Testis (tissue), 5 donors: ENCODE measurements at places on chromosomes 6 and 20. TPM values are rescaled to one million over a fixed set of nuclear protein-coding genes. Genes with fewer than 3 reads are reported as not detected.

SLC17A4 gene
- total RNA-seq, result 0.24 TPM

MUCL3 gene
- not detected for total RNA-seq

DNA sequence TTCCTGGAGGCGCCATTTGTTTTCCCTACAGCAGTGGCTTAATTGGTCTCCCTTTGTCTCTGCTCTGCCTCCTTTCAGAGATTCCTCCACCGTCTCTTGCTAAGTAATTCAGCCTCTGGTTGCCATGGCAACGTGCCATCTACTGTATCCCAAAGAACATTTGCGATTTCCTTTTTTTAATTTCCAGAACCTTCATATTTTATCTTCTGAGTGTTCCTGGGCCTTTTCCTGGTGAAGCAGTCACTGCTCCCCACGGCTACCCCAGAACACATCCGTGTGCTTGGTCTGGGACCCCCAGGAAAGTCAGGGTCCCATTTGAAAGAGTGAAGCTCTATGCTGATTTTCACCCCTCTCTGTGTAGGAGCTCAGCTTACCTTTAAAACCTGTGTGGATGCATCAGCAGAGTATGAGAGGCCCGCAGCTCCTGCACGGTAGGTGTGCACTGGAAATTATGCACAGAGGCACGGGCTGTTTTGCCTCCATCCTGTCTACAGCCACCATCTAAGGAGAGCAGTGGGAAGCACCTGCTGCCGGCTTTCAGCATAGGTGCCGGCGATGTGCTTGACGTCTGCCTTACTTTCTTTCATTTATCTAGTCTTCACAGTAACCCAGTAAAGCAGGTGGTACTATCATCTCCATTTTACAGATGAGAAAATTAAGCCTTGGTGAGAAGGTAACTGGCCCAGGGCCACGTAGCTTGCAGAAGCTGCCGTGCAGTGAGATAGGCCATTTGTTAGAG is 122.8 kb downstream of the SYCP2 start:
- no peak overlapping the region for H3K27ac ChIP-seq
- H3K4me1 ChIP-seq, result no peaks in the 10 kb centered on the region
- no peak overlapping the region for H3K4me3 ChIP-seq
- DNase-seq, result peak; percentile 17

- H3K4me1 ChIP-seq, result no peaks in the 10 kb centered on the region
- no peaks in the 10 kb centered on the region for H3K27me3 ChIP-seq
- no peaks in the 10 kb centered on the region for H3K36me3 ChIP-seq
- H3K27ac ChIP-seq, result no peak overlapping the region
Measured at GRCh38 chr20:31990641-31991338, 19.4 kb upstream of the CCM2L start.

WFDC10A gene
- not detected for total RNA-seq

- H3K27me3 ChIP-seq, result no peaks in the 10 kb centered on the region
- no peak overlapping the region for H3K27ac ChIP-seq
- no peak overlapping the region for H3K4me3 ChIP-seq
- no peaks in the 10 kb centered on the region for H3K4me1 ChIP-seq
- H3K36me3 ChIP-seq, result no peaks in the 10 kb centered on the region
- DNase-seq, result no peak
Measured at GRCh38 chr6:164378330-164378729, 931.1 kb downstream of the C6orf118 start.

FRMD1 gene
- total RNA-seq, result 7.2 TPM

DNA sequence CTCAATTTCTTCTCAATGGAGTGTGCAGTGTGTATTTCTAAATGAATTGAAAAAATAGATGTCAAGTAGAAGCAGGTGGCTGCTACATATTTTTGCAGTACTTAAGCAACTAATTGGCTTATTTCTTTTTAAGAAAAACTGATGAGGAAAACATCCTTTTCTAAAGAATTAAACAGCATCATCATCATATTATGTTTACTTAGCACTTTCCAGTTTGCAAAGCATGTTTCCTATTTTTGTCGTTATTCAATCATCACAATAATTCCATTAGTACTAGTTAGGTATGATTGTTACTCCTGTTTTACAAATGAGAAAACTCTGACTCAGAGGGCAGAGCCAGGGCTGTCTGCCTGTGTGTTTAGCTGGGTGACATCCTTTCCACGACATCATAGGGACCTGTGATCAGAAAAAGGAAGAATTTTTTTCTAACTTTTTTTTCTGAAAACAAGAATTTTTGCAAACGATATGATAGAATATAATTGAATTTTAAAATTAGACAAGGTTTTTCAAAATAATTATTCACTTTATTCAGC is 22.7 kb upstream of the BMP6 start:
- H3K4me3 ChIP-seq, result no peak overlapping the region
- H3K27ac ChIP-seq, result no peak overlapping the region
- H3K4me1 ChIP-seq, result no peaks in the 10 kb centered on the region
- DNase-seq, result no peak

KCNG1 gene
- 35.8 TPM for total RNA-seq

LY6G6D gene
- total RNA-seq, result not detected

- H3K4me3 ChIP-seq, result no peak overlapping the region
- H3K36me3 ChIP-seq, result no peaks in the 10 kb centered on the region
- H3K27ac ChIP-seq, result no peak overlapping the region
- H3K4me1 ChIP-seq, result no peaks in the 10 kb centered on the region
- no peaks in the 10 kb centered on the region for H3K27me3 ChIP-seq
Measured at GRCh38 chr6:12024699-12025434, 12.8 kb downstream of the HIVEP1 start.
